ENCODE measurements at places on chromosomes 7 and 10.
A peak's percentile ranks its signal among the peaks of the same experiment; 100 is the strongest.

DNA sequence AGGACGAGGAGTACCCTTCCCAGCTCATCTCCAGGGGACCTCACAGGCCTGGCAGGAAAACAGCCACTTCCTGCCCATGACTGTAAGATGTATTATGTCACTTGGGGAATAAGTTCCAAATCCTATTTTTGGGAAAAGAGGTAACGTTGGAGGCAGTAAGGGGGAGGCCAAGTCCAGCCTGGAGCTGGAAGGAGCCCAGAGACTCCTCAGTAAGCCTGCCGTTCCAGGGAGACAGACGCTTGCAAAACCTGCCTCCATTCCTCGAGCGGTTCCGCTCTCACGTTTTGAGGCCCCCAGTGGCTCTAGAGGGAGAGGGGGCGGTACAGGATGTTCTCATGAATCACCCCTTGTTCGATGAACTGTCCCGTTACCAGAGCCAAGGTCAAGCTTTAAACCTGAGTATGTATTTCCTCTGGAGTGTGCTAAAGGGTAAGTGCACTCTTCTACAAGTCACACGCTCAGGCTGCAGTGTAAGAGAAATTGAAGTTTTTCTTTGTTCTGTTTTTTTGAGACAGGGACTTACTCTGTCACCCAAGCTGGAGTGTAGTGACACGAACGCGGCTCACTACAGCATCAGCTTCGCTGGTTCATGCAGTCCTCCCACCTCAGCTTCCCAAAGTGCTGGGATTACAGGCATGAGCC lies 45.5 kb upstream of the CYTH3 start:
- DNase-seq: no peak

DNA sequence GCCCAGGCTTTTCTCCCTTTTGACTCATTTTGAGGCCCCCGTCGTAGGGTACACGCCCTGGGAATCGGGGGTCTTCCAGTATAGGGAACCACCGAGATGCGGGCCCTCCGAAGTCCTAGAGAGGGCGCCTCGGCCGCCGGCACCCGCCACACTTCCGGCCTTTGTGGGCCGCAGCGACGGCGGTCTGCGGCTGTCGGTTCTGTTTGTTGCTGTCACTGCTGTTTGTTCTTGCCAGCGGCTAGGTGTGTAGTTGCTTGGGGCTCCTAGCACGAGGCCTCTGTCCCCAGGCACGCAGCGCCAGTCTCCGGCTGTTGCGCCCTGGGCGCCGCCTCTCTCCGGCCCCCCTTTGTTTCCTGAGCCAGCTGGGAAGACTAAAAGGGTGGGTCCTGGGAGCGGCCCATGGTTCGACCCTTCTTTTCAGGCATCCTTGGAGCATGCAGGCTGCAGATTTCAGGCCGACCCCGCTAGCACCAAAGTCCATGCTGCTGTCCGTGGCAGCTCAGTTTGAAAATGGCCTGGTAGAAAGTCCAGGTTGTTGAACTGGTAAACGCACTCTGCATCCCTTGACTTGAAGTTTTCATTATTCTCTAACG lies 17.8 kb upstream of the ZKSCAN1 start:
- peak; percentile 22 for DNase-seq

DNA sequence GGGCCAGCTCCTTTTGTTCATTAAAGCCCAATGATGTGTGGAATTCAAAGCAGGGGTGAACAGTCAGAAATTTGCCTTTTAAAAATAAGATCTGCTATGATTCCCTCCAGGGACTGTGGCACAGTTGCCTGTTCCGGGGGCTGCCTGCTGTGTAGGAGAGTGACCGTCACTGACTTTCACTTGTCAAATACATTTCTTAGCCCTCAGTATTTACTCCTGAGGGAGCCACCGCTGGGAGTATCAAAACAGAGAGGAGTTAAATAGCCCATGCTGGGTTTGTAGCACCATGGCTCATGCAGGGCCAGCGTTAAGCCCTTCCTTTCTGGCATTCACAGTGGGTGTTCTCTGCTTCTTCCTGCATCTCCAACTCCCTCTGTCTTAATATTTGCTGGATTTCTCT lies 897.8 kb downstream of the SORCS3 start:
- no peak for DNase-seq

DNA sequence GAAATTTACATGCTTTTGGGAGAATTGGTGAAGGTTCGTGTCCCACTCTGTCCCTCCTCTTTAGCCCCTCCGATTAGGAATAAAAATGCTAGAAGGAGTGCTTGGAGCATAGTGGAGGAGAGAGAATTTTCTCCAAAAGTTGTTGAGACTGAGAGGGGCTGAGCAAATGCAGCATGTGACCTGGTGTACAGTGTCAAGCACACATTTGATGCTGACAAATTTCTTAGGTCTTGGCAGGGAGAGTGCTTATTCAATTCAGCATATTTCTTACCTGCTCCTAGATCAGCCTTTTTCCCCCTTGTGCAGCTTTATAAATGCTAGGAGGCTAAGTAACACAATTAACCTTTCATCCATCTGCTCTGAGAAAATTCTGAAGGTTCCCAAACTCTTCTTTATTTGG lies 189.0 kb downstream of the GALNT17 start:
- DNase-seq: no peak

DNA sequence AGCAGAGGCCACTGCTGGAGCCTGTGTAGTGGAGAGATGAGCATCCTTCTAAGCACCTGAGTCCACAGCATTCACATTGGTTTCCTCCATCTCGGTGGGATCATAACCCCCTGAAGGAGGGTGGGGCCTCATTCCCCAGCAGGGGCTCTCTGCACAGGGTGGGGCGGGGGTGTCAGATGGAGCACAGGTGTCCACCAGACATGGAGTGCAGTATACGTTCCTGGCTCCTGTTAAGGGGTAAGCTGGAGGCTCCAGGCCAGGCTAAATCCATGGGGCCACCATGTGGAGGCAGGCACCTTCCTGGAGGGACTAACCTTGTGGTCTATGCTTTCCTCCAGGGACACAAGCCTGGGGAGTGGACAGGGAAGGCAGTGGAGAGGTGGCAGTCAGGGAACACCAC lies 252.6 kb downstream of the GRID1 start:
- DNase-seq: no peak

GRCh38 chr7:156968183-156968582 lies 18.7 kb downstream of the NOM1 start:
- no peak for DNase-seq

- DNase-seq: no peak
These were observed at the start of gene LIPK for GRCh38 chr10:88705958-88706357. Gene LIPK (plus strand): TSS chr10:88706249. CDS start chr10:88724544, 18,295 bp downstream.

GRCh38 chr10:49762566-49762877 lies 399 bp upstream of the OGDHL start:
- DNase-seq: no peak

DNA sequence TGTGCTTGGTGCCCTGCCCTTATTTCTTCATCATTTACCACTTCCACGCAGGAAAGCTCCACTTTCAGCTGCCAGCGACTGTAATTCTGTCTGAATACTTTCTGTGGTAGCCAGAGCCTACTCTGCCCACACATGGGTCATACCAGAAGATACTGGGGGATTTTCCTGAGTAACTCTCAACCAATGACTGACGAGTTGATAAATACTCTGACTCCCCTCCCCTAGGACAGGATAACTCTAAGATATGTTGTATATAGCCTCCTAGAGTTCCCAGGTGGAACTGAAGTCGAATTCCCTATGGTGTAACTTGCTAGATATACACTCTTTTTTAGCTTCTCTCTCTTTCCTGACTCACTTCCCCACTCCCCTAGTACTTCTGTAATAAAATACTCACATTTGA lies 29.8 kb downstream of the SEM1 start:
- no peak for DNase-seq

DNA sequence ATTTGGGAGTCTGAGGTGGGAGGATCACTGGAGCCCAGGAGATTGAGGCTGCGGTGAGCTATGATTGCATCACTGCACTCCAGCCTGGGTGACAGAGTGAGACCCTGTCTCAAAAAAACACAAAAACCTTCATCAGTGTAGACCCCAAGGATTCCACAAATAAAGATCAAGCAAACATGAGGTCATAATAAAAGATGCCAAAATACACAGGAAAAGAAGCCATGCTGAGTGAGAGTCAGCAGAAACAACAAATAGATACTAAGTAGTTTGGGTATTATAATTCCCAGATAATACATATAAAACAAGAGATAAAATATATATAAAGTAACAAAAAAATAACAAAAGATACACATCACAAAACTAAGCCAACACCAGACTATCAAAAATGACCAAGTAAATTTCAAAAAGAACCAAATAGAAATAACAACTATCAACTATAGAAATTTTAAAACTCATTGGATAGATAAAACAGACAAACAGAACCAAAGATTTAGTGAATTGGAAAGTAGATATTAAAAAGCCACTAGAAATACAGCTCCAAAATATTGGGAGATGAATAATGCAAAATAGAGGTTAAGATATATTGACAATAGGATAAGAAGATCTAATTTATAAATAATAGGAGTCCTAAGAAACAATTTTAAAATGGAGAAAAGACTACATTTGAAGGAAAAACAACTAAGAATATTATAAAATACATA lies 48.9 kb upstream of the FHIP2A start:
- DNase-seq: no peak

DNA sequence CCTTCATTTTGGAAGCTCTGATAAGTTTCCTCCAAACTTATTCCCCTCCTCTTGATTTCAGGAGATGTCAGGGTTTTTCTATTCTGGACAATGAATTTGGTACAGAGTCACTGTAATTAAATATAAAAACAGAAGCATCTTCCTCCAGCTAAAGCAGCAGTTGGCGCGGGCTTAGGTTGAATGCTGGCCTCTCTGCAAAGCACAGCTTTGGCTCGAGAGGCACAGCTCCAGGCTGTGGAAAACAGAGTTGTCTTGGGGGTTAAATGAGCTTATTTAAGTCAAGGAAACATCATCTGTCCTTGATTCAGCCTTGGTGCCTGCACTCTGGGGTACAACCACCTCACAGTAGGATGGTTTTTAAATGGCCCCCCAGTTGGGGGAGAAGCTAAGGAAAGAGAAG lies 35.0 kb upstream of the PDCD4 start:
- DNase-seq: no peak

DNA sequence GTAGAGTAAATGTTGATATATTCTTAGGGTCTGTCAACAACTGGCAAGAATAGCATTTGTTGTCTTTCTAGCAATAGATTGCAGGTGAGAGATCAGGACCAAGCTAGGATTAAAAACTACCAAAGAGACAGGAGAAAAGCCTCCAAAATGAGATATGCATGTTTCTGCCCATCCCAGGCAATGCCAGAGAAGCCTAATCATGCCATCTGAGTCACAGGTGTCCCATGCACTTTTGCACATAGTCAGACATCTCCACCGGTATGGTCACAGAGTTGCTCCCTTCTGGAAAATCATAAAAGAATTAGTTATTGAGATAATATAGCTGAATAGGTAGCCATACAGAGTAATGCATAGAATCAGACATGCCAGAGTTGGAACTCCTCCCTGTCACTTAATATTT lies 50.6 kb downstream of the PDK4 start:
- DNase-seq: no peak

GRCh38 chr10:47376522-47377220 lies 7.4 kb downstream of the ZNF488 start:
- no peak for DNase-seq
